Endothelial cell of umbilical vein (primary cell): ENCODE measurements at places on chromosomes 16 and 17.

GRCh38 chr16:81806696-81807095 is 27.6 kb downstream of the PLCG2 start:
- H3K27ac ChIP-seq = no peak overlapping the region
- no peaks in the 10 kb centered on the region for H3K4me1 ChIP-seq
- no peaks in the 10 kb centered on the region for H3K27me3 ChIP-seq
- no peaks in the 10 kb centered on the region for H3K36me3 ChIP-seq

GRCh38 chr16:872436-873242 is 72.1 kb upstream of the GNG13 start:
- H3K36me3 ChIP-seq = no peaks in the 10 kb centered on the region
- DNase-seq = no peak
- H3K27ac ChIP-seq = no peak overlapping the region
- no peak overlapping the region for H3K4me3 ChIP-seq
- H3K4me1 ChIP-seq = no peaks in the 10 kb centered on the region
- no peaks in the 10 kb centered on the region for H3K27me3 ChIP-seq

GRCh38 chr17:67401106-67401505 is 24.0 kb downstream of the PITPNC1 start:
- H3K27me3 ChIP-seq = no peaks in the 10 kb centered on the region
- no peak overlapping the region for H3K4me3 ChIP-seq
- H3K4me1 ChIP-seq = no peaks in the 10 kb centered on the region
- DNase-seq = no peak

GRCh38 chr16:27791404-27791719 is 241.4 kb downstream of the KATNIP start:
- H3K27ac ChIP-seq = no peak overlapping the region
- H3K4me1 ChIP-seq = no peaks in the 10 kb centered on the region
- no peak for DNase-seq
- H3K36me3 ChIP-seq = no peaks in the 10 kb centered on the region
- H3K27me3 ChIP-seq = no peaks in the 10 kb centered on the region

- H3K4me1 ChIP-seq = no peaks in the 10 kb centered on the region
- H3K27ac ChIP-seq = no peak overlapping the region
- H3K27me3 ChIP-seq = no peaks in the 10 kb centered on the region
- no peaks in the 10 kb centered on the region for H3K36me3 ChIP-seq
Observed at GRCh38 chr16:2486645-2487516, 12.0 kb downstream of the TBC1D24 start.

GRCh38 chr16:81654346-81654745 is 124.7 kb upstream of the PLCG2 start:
- DNase-seq = no peak
- no peak overlapping the region for H3K27ac ChIP-seq
- H3K36me3 ChIP-seq = peaks cover 49% of the 10 kb centered on the region
- no peaks in the 10 kb centered on the region for H3K27me3 ChIP-seq
- H3K4me1 ChIP-seq = no peaks in the 10 kb centered on the region
- H3K4me3 ChIP-seq = no peak overlapping the region

- peak; percentile 72 for DNase-seq
- peak overlapping the region; percentile 51 for H3K27ac ChIP-seq
- no peaks in the 10 kb centered on the region for H3K36me3 ChIP-seq
- H3K4me1 ChIP-seq = peaks cover 64% of the 10 kb centered on the region
Observed at GRCh38 chr16:53094013-53094630, 39.3 kb downstream of the CHD9 start.

- H3K27ac ChIP-seq = no peak overlapping the region
- H3K36me3 ChIP-seq = no peaks in the 10 kb centered on the region
- no peak for DNase-seq
- no peak overlapping the region for H3K4me3 ChIP-seq
- H3K27me3 ChIP-seq = no peaks in the 10 kb centered on the region
Observed at GRCh38 chr16:66353055-66353454, 13.4 kb upstream of the CDH5 start.
